Colonic mucosa (tissue), 4 donors: ENCODE measurements at places on chromosomes 12 and 14. TPM values are rescaled to one million over a fixed set of nuclear protein-coding genes. Genes with fewer than 3 reads are reported as not detected.

CLBA1 gene
- total RNA-seq = 3.8 TPM

TMPRSS12 gene
- not detected for total RNA-seq

NOVA1 gene
- total RNA-seq = 3.6 TPM

SYT1 gene
- total RNA-seq = 3.2 TPM

ERP29 gene
- 136 TPM for total RNA-seq

FAM90A1 gene
- not detected for total RNA-seq

MMAB gene
- total RNA-seq = 76.6 TPM

ACYP1 gene
- total RNA-seq = 13.4 TPM

SSPN gene
- 8.5 TPM for total RNA-seq

CLEC2A gene
- not detected for total RNA-seq

ANKRD33 gene
- not detected for total RNA-seq

C1QL4 gene
- total RNA-seq = not detected

KCNC2 gene
- total RNA-seq = 0.16 TPM

OS9 gene
- 219 TPM for total RNA-seq

SPX gene
- not detected for total RNA-seq
